Astrocyte (in vitro differentiated cells and primary cell): ENCODE measurements at places on chromosomes 13 and 19. TPM values are rescaled to one million over a fixed set of nuclear protein-coding genes. Genes with fewer than 3 reads are reported as not detected.

THSD1 gene
- 14.4 and 18.7 TPM in 2 replicates for total RNA-seq

CGB5 gene
- total RNA-seq = 2.0 and 6.5 TPM in 2 replicates

PRODH2 gene
- total RNA-seq = not detected in 2 replicates

NR2C2AP gene
- total RNA-seq = 4.3 and 5.1 TPM in 2 replicates

PTH2 gene
- total RNA-seq = not detected in 2 replicates

MEDAG gene
- total RNA-seq = 1.2 and 1.5 TPM in 2 replicates
